Mesothelial cell of epicardium (in vitro differentiated cells): ENCODE measurements at places on chromosomes 4 and X. TPM values are rescaled to one million over a fixed set of nuclear protein-coding genes. Genes with fewer than 3 reads are reported as not detected.
A peak's percentile ranks its signal among the peaks of the same experiment; 100 is the strongest.

The DAPP1 gene
- 2.5 to 2.9 TPM (median 2.7 TPM) in 3 replicates for total RNA-seq

The RTL3 gene
- not detected in 3 replicates for total RNA-seq

The CXCR3 gene
- total RNA-seq, result not detected in 3 replicates

- H3K27me3 ChIP-seq, result no peaks in the 10 kb centered on the region
- no peaks in the 10 kb centered on the region for H3K4me1 ChIP-seq
- no peaks in the 10 kb centered on the region for H3K36me3 ChIP-seq
- DNase-seq, result no peak
- H3K4me3 ChIP-seq, result no peak overlapping the region
These were observed 246.8 kb downstream of the TRAM1L1 start for GRCh38 chr4:116838609-116839008.

DNA sequence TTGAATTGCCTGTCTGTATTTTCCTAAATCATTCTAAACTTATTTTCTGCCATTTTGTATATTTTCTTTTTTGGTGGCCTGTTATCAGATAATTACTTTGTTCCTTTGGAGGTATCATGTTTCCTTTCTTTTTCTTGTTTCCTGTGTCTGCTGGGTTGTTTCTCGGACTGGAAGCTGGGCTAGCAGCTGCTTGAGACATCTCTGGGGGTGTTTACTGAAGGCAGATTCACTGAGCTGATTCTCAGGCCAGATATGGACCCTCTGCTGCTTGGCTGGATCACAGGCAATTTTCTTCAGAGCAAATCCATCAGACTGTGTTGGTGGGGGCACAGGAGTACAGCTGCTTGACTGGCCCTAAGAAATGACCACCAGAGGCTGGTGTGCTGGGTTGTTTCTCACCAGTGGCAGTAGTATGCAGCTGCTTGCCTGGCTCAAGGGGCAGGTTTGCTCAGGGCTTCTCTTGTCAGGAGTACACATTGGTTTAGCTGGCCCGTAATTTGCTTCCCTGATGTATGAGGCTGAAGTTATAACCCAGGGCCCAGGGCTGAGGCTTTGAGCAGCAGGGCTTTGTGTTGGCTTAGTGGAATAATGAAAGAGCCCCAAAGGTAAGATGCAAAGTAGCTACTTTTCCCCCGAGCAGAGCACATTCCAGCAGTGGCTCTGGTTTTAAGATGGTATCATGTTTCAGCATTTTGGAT lies 680.6 kb downstream of the TECRL start:
- peaks cover 16% of the 10 kb centered on the region for H3K4me1 ChIP-seq
- no peak for DNase-seq
- H3K4me3 ChIP-seq, result no peak overlapping the region
- H3K36me3 ChIP-seq, result no peaks in the 10 kb centered on the region

- peaks cover 1% of the 10 kb centered on the region for H3K4me1 ChIP-seq
- H3K27ac ChIP-seq, result no peak overlapping the region
- no peaks in the 10 kb centered on the region for H3K36me3 ChIP-seq
These were observed 23.1 kb upstream of the BMP2K start for GRCh38 chr4:78753091-78753490.

DNA sequence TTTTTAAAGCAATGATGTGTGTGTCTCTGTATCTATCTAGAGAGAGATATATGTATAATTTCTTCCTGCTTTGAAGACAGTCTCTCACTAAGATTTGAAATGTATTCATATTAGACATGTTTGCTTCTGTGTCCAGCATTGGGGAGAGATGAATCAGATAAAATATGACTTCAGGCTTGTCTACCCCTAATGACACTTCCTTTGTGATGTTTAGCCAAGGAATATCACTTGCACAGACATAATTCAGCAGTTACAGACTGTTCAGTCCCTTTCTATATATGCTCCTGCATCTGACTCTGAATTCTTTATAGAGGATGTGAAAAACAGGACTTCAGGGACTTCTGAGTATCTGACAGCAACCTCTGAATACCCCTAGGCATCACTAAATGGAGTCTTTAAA lies 158.4 kb downstream of the DCLK2 start:
- H3K27ac ChIP-seq, result peak overlapping the region; percentile 95
- no peak overlapping the region for H3K4me3 ChIP-seq
- peaks cover 66% of the 10 kb centered on the region for H3K4me1 ChIP-seq
- H3K36me3 ChIP-seq, result peaks cover 35% of the 10 kb centered on the region
- no peak for DNase-seq
- H3K27me3 ChIP-seq, result no peaks in the 10 kb centered on the region

GRCh38 chr4:153365003-153365402 lies 20.5 kb downstream of the MND1 start:
- H3K4me3 ChIP-seq, result no peak overlapping the region
- H3K4me1 ChIP-seq, result peaks cover 6% of the 10 kb centered on the region
- no peaks in the 10 kb centered on the region for H3K27me3 ChIP-seq

DNA sequence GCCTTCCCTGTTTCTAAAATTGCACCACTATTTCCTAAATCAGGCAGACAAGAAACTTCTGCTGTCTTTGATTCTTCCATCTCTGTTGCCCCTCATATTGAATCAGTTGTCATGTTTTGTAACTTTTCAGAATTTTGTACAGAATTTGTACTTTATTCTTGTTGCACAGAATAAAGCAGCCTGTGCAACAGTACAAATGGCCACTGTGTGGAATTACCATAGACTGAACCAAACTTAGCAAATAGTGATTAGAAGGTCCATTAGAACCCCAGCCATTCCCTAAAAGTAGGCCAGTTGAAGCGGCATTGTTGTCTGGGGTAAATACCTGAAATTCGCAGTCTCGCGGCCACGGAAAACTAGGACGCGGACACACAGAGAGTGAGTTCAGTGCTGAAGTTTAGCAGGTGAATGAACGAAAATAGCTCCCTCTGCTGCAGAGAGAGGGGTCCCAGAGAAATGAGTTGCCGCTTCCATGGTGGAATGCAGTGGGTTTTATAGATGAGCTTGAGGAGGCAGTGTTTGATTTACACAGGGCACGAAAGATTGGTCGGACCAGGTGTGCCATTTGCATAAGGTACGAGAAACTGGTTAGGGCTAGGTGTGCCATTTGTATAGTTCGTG lies 71.8 kb downstream of the C4orf33 start:
- peaks cover 26% of the 10 kb centered on the region for H3K27me3 ChIP-seq
- DNase-seq, result no peak
- no peaks in the 10 kb centered on the region for H3K36me3 ChIP-seq
- no peak overlapping the region for H3K27ac ChIP-seq
- peaks cover 9% of the 10 kb centered on the region for H3K4me1 ChIP-seq

GRCh38 chrX:31356275-31357212 lies 284.7 kb upstream of the FTHL17 start:
- H3K4me3 ChIP-seq, result no peak overlapping the region
- H3K27ac ChIP-seq, result peak overlapping the region; percentile 60
- DNase-seq, result no peak
- no peaks in the 10 kb centered on the region for H3K36me3 ChIP-seq
- H3K4me1 ChIP-seq, result peaks cover 43% of the 10 kb centered on the region

GRCh38 chr4:180727478-180727877 lies 1515.7 kb upstream of the TENM3 start:
- DNase-seq, result no peak
- H3K27me3 ChIP-seq, result no peaks in the 10 kb centered on the region
- H3K36me3 ChIP-seq, result peaks cover 5% of the 10 kb centered on the region
- H3K4me1 ChIP-seq, result no peaks in the 10 kb centered on the region
- H3K4me3 ChIP-seq, result no peak overlapping the region

DNA sequence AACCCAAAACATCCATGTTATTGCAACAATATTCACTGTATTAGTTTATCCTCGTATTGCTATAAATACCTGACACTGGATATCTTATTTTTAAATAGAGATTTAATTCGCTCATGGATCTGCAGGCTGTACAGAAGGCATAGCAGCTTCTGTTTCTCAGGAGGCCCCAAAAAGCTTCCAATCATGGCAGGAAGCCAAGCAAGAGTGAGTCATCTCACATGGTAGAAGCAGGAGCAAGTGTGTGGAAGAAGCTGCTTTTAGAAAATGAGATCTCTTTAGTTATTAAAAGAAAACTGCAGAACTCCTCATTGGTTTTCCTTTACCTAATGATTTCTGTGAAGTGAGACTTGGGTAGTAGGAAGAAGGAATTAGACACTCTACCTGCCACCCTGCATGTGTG lies 16.4 kb downstream of the ZNF732 start:
- DNase-seq, result no peak
- no peaks in the 10 kb centered on the region for H3K4me1 ChIP-seq
- H3K27ac ChIP-seq, result no peak overlapping the region
- H3K36me3 ChIP-seq, result peaks cover 37% of the 10 kb centered on the region

DNA sequence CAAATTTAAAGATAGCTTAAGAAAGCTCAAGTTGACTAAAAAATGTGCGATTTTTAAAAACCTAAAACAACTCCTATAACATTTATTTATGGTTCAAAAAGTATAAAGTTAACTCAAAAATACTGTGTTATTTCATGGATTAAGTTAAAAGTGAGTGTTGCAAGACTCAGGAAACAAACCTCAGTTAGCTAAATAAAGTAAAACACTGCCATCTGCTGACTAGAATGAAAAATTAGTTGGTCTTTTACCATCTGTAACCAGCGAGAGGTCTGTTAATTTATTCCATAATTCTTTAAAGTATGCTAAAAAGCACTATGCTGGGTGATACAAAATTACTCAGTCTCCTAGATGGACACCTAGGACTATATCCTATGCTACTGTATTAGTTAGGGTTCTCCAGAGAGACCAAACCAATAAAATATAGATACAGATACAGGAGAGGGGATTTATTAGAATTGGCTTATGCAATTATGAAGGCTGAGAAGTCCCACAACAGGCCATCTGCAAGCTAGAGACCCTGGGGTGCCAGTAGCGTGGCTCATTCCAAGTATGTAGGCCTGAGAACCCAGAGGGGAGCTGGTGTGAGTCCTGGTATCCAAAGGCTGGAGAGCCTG lies 4.9 kb upstream of the WDFY3 start:
- DNase-seq, result no peak
- no peaks in the 10 kb centered on the region for H3K36me3 ChIP-seq
- peaks cover 7% of the 10 kb centered on the region for H3K4me1 ChIP-seq
- no peak overlapping the region for H3K27ac ChIP-seq
- no peak overlapping the region for H3K4me3 ChIP-seq

DNA sequence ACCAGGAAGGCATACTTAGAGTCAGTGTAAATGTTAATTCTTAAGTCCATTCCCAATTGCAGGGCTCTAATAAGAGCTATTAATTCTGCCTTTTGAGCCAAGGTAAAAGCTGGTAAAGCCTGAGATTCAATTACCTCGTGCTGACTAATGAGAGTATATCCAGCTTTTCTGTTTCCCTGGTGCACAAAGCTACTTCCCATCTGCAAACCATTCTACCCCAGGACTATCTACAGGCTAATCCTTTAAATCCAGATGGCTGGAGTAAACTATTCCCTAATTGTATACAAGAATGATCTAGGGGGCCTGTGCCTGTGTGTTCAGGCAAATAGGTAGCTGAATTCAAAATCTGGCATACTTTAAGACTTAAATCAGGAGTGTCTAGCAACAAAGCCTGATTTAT lies 365.0 kb downstream of the GPM6A start:
- no peak overlapping the region for H3K4me3 ChIP-seq
- no peak overlapping the region for H3K27ac ChIP-seq
- DNase-seq, result no peak
- no peaks in the 10 kb centered on the region for H3K36me3 ChIP-seq
- no peaks in the 10 kb centered on the region for H3K27me3 ChIP-seq

DNA sequence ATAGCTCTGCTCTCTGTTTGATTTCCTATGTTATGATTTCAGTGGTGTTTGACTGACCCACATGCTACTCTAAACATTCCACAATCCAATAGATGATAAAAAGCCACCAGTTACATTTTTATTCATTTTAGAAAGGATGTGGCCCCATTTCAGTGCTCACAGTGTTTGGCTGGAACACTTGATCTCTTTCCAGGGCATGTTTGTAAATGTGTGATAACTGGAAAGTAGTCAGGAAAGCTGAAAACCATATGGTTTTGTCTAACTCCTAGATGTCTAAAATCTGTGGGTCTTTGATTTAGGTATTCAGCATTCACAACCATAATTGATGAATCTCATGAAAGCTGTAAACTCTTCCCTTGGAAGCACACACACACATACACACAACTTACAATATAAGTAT lies 904.9 kb upstream of the AGA start:
- no peak overlapping the region for H3K27ac ChIP-seq
- no peak overlapping the region for H3K4me3 ChIP-seq
- no peaks in the 10 kb centered on the region for H3K4me1 ChIP-seq
- no peak for DNase-seq
- H3K36me3 ChIP-seq, result no peaks in the 10 kb centered on the region
- no peaks in the 10 kb centered on the region for H3K27me3 ChIP-seq

- H3K36me3 ChIP-seq, result peaks cover 17% of the 10 kb centered on the region
- H3K27ac ChIP-seq, result peak overlapping the region; percentile 97
- no peak for DNase-seq
- peaks cover 15% of the 10 kb centered on the region for H3K4me1 ChIP-seq
- H3K27me3 ChIP-seq, result no peaks in the 10 kb centered on the region
- peak overlapping the region; percentile 85 for H3K4me3 ChIP-seq
These were observed 804 bp downstream of the OSTC start for GRCh38 chr4:108651014-108651791.

DNA sequence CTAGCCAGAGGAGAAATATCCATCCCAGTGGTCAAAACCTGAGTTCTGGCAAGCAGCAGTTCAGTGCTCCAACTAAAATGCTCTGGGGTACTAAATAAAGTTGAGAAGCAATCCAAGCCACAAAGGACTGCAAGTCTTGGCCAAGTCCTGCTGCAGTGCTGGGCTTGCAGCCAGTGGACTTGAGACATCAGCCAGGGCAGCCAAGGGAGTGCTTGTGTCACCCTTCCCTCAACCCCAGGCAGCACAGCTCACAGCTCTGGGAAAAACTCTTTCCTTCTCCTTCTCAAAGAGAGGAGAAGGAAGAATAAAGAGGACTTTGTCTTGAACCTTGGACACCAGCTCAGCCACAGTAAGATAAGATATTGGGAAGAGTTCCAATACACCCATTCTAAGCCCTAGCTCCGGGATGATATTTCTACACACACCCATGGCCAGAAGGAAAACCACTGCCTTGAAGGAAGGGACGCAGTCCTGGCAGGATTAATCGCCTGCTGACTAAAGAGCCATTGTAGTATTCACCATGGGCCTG lies 99.8 kb downstream of the PTCHD1 start:
- no peaks in the 10 kb centered on the region for H3K36me3 ChIP-seq
- H3K27ac ChIP-seq, result peak overlapping the region; percentile 40
- no peak for DNase-seq
- no peaks in the 10 kb centered on the region for H3K27me3 ChIP-seq
- H3K4me1 ChIP-seq, result no peaks in the 10 kb centered on the region
- H3K4me3 ChIP-seq, result no peak overlapping the region

DNA sequence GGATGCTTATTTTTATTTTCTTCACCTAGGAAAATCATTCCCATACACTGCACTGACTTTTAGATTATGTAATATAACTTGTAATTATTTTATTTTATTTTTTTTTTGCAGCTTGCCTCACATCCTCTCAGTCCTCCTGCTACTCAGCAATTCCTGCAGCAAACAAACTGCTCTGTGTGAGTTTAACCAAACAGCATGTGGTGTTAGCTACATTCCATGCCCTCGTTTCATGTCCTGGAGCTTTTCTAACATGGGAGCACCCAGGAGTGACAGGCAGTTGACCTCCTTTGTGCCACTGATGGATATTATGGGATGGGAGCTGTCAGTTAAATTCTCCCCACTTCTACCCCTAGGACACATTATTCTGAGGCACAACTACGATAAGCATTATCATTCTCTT lies 24.8 kb downstream of the CXCL1 start:
- no peak for DNase-seq
- H3K27me3 ChIP-seq, result peaks cover 11% of the 10 kb centered on the region
- no peaks in the 10 kb centered on the region for H3K36me3 ChIP-seq
- H3K4me3 ChIP-seq, result no peak overlapping the region

- peak overlapping the region; percentile 18 for H3K27ac ChIP-seq
- H3K4me1 ChIP-seq, result peaks cover 29% of the 10 kb centered on the region
- DNase-seq, result no peak
- H3K4me3 ChIP-seq, result no peak overlapping the region
These were observed 346.8 kb upstream of the KLF3 start for GRCh38 chr4:38317041-38317674.
